EL (cell line): ENCODE measurements at places on chromosomes 5 and 9.

DNA sequence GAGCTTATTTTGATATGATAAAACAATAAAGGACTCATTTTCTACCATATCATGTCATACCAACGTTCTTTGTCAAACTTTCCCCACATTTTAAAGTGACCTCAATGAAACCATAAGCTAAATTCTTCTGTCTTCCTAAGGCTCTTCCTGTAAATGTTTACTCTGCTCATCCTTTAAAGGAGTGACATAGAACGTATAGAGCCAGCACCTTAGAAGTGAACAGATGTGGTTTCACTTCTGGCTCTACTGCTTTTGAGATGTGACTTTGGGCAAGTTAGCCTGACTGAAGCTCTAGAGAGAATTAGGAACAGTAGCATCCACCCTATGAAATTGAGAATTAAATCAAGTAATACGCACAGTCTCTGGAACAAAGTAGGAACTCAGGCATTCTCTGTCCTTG, 24.1 kb downstream of the SAR1B start:
- no peak for DNase-seq

GRCh38 chr9:129646252-129646651, 4.3 kb upstream of the ASB6 start:
- DNase-seq = no peak

DNA sequence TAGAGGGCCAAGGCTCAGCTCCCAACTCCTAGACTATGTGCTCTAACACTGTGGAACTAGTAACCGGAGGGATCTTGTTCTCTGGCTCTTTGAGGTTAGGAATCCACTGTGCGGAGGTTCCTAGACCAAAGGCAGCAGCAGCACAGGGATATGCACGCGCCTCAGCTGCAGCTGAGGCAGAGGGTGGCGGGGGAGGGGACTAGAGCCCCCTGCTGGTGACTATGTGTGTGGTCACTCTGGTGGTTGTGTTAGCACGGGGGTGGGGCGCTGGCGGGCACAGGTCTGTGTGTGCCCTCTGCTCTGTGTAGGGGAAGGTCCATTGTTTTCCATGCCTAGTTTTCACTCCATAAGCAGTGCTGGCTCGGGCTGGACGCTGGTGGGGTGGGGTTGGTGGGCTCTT, 458.0 kb upstream of the IZUMO3 start:
- DNase-seq = no peak

- DNase-seq = no peak
Observed at GRCh38 chr5:84016085-84016484, 295.4 kb upstream of the HAPLN1 start.

GRCh38 chr5:39160576-39161213, 58.7 kb downstream of the FYB1 start:
- no peak for DNase-seq

- DNase-seq = no peak
Observed at GRCh38 chr5:2239201-2239910, 356.6 kb upstream of the IRX4 start.

DNA sequence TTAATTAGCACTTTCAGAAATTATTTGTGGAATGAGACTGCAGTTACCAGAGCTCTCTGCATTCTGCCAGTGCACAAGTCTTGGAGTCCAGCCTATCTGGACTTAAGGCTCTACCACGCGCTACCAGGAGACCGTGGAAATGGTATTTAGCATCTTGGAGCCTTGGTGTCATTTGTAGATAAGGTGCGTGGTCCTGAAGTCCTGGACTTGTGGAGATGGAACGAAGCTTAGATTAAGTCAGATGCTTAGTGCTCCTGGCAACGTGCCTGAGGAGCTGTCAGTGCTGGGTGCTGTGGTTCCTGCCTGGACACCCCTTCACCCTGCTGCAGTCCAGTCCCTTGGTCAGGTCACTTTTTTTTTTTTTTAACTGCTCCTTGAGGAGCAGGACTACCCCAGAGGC, 59.7 kb downstream of the RCL1 start:
- DNase-seq = no peak

DNA sequence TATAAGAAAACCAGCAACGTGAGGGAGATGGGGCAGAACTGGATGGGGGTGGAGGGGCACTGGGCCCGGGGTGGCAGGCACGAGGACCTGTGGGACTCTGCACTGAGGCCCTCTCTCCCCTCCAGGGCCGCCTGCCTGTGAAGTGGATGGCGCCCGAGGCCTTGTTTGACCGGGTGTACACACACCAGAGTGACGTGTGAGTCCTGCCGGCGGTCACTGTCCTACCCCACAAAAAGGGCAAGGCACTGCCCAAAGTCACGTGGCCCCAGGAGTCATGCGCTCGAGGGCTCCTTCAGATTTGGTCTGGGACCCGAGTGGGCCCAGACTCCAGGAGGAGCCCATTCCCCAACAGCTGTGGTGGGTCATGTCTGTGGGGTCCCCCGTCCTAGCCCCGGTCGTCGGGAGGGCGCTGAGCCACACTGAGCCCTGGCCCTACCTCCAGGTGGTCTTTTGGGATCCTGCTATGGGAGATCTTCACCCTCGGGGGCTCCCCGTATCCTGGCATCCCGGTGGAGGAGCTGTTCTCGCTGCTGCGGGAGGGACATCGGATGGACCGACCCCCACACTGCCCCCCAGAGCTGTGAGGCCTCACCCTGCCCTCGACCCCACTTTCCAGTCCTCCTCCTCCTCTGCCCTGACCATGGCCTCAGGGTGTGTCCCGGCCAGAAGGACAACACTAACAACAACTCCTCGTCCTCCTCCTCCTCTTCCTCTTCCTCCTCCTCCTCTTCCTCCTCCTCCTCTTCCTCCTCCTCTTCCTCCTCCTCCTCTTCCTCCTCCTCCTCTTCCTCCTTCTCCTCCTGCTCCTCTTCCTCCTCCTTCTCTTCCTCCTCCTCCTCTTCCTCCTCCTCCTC, 9.7 kb downstream of the FGFR4 start:
- no peak for DNase-seq

GRCh38 chr5:40367255-40367654, 312.5 kb upstream of the PTGER4 start:
- DNase-seq = no peak

DNA sequence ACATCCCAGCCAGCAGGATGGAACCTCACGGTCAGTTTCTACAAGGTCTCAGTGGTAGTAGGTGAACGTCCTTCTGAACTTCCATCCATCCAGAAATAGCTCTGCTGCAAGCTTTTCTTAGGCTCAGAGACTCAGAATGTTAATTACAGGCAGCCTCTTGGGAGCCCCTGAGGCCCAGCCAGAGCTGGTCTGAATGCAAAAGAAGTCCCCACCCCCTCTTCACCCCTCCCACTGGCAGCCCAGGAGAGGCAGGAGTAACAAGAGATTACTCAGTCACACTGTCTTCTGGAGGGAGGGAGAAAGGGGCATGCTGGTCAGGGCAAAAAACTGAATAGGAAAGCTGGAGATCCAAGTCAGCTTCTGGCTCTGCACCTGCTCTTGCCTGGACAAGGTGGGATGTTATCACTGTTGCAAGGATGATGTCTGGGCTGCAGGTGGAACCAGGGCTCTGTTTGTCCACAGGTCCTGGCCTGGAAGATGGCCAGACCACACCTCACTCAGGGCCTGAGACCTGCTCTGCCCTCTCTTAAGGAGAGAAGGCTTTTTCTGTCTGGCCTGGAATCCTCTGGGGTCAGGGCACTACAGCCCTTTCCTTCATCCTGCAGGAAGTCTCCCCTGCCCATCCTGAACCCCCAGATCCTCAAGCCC, 9.1 kb downstream of the ENHO start:
- peak; percentile 13 for DNase-seq

- peak; percentile 79 for DNase-seq
Observed at GRCh38 chr5:145554399-145554798, 280.7 kb downstream of the PRELID2 start.

- no peak for DNase-seq
Observed at GRCh38 chr5:61901997-61902396, 404.0 kb upstream of the KIF2A start.

- no peak for DNase-seq
Observed at GRCh38 chr5:150490296-150490669, 17.6 kb upstream of the NDST1 start.

- DNase-seq = no peak
Observed at GRCh38 chr5:143031781-143032580, 261.8 kb downstream of the ARHGAP26 start.

DNA sequence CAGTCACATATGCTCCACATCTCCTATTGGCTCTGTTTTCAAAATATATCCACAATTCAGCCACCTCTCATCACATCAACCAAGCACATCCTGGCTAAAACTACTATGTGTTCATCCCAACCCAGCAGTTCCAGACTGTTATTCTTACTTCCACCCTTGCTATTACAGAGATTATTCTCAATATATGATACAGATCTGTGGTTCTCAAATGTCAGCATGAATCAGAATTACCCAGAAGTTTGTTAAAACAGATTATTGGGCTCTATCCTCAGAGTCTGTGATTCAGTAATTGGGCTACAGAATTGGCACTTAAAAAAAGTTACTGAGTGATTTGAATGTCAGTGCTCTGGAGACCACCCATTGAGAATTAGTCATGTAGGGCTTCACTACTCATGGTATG, 78.8 kb upstream of the IZUMO3 start:
- DNase-seq = no peak

GRCh38 chr9:18979367-18979766, 53.6 kb downstream of the SAXO1 start:
- peak; percentile 80 for DNase-seq

GRCh38 chr5:16051246-16051755, 128.3 kb downstream of the MARCHF11 start:
- peak; percentile 74 for DNase-seq

- peak; percentile 30 for DNase-seq
Observed at GRCh38 chr9:37034305-37034937, 353 bp upstream of the PAX5 start.

DNA sequence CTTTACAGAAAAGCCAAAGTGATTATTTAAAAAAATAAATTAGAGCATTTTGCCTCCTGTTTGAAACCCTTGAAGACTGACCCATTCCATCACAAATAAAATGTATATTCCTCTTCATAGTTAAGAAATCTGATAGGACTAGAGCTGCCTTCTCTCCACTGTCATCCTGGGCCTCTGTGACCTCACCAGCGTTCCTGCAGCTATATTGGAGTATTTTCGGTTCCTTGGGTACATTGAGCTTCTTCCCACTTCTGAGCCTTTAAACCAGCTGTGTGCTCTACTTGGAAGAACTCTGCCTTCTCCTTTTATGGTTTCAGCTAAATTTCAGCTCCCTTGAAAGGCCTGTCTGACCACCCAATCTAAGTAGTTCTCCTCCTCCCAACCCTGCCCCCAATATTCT, 99.1 kb upstream of the ABCA1 start:
- no peak for DNase-seq

- peak; percentile 97 for DNase-seq
Observed at GRCh38 chr5:150138551-150139265, 16.9 kb downstream of the PDGFRB start.
